Stimulated activated CD4-positive, alpha-beta T cell treated with anti-CD3 and anti-CD28 coated beads, Interleukin-4, amount 100 ng/mL, for 48 hours (primary cell): ENCODE measurements at places on chromosomes 6 and 20.

- no peak for DNase-seq
Measured at GRCh38 chr6:91664327-91664959, 1077.6 kb upstream of the MAP3K7 start.

- no peak for DNase-seq
Measured at GRCh38 chr6:120005292-120005976, 655.9 kb upstream of the MAN1A1 start.

GRCh38 chr6:2429460-2429859 lies 184.1 kb upstream of the GMDS start:
- DNase-seq: no peak

DNA sequence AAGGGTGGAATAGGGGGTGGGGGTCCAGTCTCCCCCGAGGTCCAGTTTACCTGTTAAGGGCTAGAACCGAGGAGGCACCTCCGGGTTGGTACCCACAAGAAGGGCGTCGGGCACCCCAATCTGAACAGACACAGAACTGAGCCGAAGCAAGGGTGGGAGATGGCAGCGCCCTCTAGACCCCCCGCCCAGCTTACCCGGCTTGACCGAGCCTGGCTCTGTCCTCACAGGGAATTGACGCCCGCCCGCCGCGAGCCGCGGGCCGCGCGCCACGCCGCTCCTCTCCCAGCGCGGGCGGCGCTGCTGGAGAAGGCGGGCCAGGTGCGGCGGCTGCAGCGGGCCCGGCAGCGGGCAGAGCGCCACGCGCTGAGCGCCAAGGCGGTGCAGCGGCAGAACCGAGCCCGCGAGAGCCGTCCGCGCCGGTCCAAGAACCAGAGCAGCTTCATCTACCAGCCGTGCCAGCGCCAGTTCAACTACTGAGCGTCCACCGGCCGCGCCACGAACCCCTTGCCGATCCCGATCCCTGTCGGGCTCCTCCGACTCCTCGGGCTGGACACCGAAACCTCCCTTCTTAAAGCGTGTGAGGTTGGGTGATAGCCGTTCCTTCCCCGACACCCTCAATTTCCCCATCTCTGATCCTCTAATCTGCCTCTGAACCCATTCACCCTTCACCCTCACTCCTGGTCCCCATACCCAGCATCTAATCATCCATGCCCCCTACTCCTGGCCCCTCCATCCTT lies 5.9 kb downstream of the TP53INP2 start:
- no peak for DNase-seq

GRCh38 chr20:56359212-56360132 lies 698 bp downstream of the FAM210B start:
- DNase-seq: no peak
